ENCODE measurements at places on chromosomes 1 and 21. TPM values are rescaled to one million over a fixed set of nuclear protein-coding genes. Genes with fewer than 3 reads are reported as not detected.

GRCh38 chr1:30513396-30514136 lies 209.8 kb downstream of the MATN1 start:
- no peak for DNase-seq

- DNase-seq, result no peak
These were observed 62.6 kb upstream of the SPAG17 start for GRCh38 chr1:118247593-118247992.

DNA sequence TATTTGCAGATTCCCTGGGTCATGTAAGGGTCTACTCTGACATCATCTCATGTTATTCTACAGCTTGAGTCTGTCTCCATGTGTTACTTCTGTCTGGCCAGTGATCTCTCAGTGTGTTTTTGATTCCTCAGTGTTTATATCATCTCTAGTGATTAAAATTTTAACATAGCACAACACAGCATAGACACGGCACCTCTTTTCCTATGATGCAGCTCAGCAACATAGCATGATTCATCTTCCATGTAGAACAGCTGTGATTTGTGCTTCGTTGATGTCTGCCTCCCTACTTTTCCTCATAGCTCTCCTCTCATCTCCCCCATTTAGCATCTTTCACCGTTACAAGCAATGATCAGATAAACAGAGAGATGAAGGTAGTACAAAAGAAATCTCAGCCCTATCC lies 163.9 kb upstream of the DPT start:
- DNase-seq, result no peak

Gene LCE1E
- total RNA-seq, result not detected

GRCh38 chr1:211843018-211843417 lies 12.5 kb upstream of the LPGAT1 start:
- no peak for DNase-seq

DNA sequence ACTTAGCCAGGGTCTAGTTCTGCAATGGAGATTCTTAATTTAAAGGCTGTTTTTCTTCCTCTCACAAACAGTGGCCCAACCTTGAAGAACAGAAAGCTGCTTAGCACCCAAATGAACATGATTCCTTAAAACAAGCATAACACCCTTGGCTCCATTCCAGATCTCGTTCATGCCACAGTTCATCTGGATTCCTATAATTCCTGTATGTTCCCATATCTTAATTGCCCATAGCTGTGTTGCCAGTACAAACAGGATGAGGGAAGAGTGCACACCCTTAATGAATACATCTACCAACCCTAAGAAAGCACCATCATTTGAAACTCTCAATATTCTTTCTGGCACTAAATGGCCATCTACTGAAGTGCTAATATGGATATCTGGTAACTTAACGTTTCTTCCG lies 45.5 kb downstream of the TGFB2 start:
- no peak for DNase-seq

Gene YARS1
- total RNA-seq, result 169 TPM

Gene DNAJC6
- total RNA-seq, result 6.9 TPM

DNA sequence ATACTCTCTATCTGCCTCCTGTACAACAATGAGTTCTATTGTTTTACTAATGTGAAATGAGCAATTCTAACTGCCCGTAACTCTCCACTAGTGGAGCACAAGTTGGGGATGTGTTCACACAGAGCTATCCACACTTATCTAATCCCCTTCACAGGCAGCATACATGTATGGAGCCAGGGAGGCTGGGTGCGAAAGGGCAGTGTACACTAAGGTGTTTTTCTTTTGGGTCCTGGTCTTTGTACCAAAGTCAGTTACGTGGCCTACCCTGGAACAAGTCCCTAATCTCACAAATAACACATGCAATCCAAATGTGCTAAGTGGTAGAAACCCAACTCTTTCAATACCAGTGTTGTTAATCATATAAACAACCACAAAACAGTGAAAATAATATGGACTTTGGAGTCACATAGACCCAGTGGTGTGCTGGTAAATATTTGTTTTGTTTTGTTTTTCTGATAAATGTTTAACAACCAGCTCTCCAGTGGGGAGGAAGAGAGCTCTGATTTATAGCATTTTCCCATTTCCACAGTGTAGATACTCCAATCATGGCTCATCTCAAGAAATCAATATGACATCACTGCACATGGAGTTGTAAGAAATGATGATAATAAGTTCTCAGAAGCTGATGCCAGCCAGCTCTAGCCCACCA lies 319.9 kb upstream of the DUSP10 start:
- DNase-seq, result no peak

Gene BRINP2
- total RNA-seq, result 0.14 TPM

GRCh38 chr1:183203094-183203493 lies 17.0 kb downstream of the LAMC2 start:
- no peak for DNase-seq

GRCh38 chr1:178953034-178953433 lies 72.7 kb upstream of the FAM20B start:
- DNase-seq, result no peak

- no peak for DNase-seq
These were observed 59.9 kb upstream of the SOX13 start for GRCh38 chr1:204013052-204013451.
